ENCODE measurements at places on chromosomes 3 and 15.

- no peak for DNase-seq
These were observed 928.3 kb downstream of the NSUN3 start for GRCh38 chr3:94990952-94991705.

DNA sequence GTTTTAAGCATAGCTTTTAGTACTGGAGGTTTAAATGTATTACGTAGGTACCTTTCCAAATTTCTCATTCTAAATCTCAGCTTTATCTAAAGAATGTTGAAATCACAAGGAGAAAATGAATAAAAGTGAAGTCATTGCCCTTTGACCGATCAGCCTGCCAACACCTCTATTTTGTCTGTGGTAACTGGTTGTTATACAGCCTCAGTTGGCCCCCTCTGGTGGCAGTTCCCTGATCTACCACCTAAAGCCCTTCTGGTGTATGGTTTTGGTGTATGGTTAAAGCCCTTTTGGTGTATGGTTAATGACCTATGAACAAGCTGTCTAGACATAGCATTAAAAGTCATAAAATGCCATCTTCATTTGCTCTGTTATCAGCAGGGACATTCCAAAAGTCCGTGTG, 378.2 kb upstream of the AZI2 start:
- DNase-seq, result peak; percentile 42

GRCh38 chr3:176469694-176470205, 727.5 kb downstream of the TBL1XR1 start:
- DNase-seq, result no peak

DNA sequence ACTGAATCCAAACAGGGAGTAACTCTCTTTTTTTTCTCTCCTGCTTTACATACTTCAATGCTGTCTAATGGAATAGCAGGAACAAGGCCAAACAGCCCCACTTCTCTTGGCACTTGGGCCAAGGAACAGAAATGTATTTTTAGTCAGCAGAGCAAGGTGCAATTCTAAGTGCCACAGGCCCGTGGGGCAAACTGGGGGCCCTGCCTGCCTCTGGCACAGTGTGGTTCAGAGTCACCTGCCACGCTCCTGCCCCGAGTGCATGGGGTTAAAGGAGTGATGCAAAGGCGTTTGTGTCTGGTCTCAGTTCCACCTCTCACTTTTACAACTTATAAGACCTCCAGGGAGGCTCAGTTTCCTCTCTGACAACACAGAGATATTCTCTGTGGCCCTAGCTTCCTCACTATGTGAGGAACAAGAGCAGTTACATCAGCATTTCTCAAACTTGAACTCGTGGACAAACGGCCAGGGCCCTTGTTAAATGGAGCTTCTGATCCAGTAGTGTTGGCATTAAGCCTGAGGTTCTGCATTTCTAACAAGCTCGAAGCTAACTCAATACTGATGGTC, 51.3 kb downstream of the LRIG1 start:
- no peak for DNase-seq

GRCh38 chr3:4067893-4068292, 235.3 kb upstream of the SETMAR start:
- DNase-seq, result peak; percentile 69

- no peak for DNase-seq
These were observed 557.5 kb upstream of the GOLIM4 start for GRCh38 chr3:168653255-168653654.

DNA sequence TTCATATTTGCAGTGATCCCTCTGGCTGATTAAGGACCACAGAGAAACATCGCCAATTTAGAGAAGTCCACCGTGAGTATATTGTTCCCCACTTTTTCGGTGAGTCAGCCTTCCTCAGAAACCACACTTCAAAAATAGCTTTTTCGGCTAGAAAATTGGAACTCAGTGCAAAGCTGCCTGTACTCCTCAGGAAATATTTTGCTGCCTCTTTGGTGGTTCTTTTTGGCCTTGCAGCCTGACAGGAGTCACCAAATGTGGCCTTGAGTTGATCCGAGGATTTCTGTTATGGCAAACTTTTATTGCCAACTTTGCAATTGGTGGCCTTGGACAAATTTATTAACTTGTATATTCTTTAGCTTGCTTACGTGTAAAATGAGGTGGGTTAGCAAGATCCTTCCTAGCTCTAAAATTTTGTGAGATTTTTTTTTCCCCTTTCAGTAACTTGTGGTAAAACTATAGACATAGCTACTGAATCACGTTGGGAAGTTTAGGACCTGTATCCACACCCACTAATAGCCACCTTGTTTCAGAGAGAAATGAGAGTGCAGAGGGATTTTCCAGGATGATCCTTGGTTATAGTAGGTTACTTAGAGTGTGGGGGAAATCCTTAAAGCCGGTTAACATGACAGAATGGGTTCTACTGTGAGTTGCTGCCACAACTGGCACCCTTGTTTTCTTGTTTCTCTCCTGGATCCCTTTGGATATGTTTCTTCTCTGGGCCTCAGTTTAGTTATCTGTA, 9.9 kb downstream of the ARL6IP5 start:
- DNase-seq, result peak; percentile 83

DNA sequence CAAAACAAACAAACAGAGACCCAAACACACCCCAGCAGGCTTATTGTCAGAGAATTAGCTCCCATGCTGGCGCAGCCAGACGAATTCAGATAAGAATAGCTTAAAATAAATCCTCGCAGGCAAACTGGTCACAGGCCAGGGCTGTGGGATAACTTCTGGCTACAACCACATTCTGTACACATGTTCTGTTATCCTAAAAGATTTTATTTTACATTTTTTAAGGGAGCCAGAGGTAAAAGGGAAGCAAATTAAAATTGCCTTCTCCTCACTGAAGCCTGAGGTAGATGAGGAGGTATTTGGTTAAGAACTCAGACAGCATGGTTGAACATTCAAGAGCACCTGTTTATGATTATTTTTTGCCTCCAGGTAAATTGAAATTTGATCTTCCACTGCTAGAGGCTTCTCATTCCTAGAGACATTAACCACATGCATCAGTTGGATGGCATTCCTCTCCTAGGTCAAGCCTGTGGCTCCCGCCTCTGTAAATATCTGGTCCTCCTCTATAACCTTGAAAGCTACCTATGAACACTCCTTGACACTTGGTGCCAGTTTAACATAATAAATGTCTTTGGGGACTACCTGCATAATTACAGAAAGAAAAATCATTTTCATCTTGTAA, 190.3 kb downstream of the SATB1 start:
- no peak for DNase-seq

DNA sequence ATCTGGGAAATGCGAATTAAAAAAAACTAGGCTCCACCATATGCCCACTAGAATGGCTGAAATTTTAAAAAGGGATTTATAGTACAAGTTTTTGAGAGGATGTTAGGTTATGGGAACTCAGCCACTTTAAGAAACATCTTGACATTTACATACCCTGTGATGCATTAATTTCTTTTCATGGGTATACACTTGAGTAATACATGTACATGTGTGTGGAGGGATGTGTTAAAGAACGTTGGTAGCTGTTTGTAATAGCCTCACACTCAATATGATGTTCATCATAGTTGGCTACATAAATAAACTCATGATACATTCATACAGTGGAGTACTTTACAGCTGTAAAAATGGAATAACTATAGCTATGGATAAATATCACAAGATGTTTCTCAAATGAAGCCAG, 40.9 kb downstream of the MEF2A start:
- DNase-seq, result no peak

DNA sequence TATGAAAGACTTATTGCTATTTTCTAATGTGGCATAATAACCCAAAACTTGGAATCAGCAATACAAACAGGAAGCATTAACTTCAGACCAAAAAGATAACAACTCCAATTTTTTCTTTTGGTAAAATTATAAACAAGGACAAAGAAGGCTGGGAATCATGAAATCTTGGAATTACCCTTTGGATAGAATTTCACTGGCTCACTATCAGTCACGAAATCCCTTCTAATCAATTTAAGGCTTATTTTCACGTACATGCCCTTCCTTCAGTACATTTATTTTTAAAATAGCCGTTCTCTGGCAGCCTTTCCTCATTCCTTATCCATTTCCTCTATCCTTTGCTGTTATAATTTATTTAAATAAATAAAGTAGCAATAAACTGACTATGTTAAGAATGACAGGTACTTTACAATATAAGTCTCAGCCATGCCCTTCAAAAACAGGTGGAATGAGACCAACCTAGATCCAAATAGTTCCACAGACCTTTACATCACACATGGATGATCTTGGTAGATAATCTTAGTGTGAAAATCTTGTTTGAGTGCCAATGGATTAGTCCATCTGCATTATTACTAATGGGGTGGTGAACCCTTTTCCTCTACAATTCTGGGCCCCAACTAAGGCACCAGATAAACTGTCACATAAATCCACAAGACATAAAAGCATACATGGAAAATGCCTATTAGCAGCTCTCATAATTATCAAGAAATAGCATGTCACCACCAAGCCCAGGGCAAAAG, 38.9 kb downstream of the ABI3BP start:
- DNase-seq, result no peak
